ENCODE measurements at places on chromosomes 4 and X. TPM values are rescaled to one million over a fixed set of nuclear protein-coding genes. Genes with fewer than 3 reads are reported as not detected.

Gene PABPC1L2B
- not detected for total RNA-seq

Gene TMEM255A
- not detected for total RNA-seq

Gene CT83
- total RNA-seq, result not detected

Gene ATP1B4
- total RNA-seq, result not detected

- DNase-seq, result no peak
Observed at GRCh38 chr4:119526786-119527550, 101.6 kb downstream of the PDE5A start.
